H54 (cell line): ENCODE measurements at places on chromosomes 2 and 18.

- DNase-seq: no peak
Measured at GRCh38 chr2:69931832-69932595, 17.1 kb downstream of the MXD1 start.

GRCh38 chr18:48947092-48947491 is 3.7 kb downstream of the SMAD7 start:
- no peak for DNase-seq

DNA sequence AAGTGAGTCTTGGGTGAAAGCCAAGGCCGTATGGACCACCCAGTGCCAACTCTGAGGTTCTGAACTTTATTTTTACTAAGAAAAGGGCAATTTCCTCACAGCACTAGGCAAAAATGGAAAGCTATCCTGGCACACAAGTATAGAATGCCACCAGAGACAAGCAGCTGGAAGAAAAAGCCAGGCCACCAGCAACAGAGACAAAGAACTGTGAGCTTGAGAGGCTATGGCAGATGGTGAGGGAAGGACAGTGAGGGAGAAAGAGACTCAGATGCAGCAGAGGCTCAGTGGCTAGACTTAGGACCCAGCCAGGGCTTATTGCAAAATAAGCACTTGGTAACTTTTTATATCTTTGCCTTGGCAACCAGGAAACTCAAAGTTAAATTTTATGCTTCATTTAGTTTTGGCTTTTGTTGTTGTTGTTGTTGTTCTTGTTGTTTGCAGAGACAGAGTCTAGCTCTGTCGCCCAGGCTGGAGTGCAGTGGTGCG is 78.0 kb upstream of the BZW1 start:
- DNase-seq: no peak

GRCh38 chr2:168116448-168116847 is 130.9 kb downstream of the STK39 start:
- DNase-seq: no peak

DNA sequence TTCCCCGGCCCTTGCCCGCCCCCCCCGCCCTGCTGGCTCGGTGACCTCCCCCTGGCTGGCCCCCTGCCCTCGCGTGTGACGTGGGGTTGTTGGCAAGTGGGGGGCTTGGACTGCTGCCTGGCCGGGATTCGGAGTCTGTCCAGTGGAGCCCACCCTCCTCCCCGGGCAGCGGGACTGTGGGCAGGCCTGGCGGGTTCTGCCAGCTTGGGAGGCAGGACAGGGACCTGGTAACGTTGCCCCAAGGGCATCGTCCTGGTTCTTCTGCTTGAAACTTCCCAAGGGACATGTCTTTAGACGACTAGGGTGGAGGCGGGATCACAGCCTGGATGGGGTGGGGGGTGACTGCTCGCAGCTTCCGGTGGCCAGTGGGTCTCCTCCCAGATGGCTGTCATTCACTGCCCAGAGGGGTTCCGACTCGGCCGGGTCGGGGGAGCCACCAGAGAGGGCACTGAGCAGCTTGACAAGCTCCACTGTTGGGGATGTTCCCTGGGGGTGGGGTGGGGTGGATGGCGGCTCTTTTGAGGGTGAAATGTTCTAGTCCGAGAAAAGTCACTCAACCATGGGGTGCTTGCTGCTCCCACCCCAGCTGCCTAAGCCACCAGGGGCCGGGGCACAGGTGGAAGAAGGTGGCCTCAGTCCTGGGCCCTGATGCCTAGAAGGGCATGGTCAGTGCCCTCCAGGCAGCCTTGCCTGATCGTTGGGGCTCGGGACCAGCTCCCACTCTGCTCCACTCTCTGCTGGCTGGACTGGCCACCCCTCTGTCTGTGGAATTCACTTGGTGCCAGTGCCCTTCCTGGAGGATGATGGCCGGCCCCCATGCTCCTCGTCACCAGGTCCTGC is 4.3 kb upstream of the HS6ST1 start:
- no peak for DNase-seq

DNA sequence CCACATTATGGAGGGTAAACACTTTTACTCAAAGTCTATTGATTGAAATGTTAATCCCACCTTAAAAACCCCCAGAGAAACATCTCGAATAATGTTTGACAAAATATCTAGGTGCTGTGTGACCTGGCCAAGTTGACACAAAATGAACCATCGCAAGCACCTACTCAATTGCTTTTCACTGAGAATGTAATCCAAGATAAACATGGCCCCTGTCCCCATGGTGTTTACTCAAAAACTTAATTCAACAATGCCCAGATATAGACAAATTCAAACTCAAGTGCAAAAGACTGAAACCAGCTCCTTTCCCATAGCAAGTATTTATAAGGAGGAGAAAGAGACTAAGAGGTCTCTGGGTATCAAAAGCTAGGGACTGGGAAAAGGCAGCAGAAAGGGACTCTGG is 15.0 kb upstream of the ACMSD start:
- no peak for DNase-seq

GRCh38 chr18:38552732-38553321 is 987.2 kb upstream of the CELF4 start:
- DNase-seq: no peak

DNA sequence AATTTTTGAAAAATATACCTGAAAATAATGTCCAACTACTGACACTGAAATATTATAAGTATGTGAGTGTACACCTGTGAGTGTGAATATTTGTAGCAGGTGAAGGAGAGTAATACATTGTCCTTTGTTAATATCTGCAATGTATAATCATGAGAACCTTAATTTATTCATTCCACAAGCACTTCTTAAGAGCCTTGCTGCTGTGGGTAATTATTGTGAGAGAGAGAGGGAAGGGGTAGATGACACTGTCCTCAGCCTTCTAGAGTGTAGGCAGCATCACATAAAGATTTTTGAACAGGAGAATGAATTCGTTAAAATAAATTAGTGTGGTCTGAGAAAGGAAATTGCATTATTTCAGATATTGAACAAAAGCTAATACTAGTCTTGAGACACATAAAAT is 157.2 kb downstream of the MAP2 start:
- no peak for DNase-seq

GRCh38 chr2:129829588-129829987 is 149.9 kb upstream of the RAB6C start:
- no peak for DNase-seq

DNA sequence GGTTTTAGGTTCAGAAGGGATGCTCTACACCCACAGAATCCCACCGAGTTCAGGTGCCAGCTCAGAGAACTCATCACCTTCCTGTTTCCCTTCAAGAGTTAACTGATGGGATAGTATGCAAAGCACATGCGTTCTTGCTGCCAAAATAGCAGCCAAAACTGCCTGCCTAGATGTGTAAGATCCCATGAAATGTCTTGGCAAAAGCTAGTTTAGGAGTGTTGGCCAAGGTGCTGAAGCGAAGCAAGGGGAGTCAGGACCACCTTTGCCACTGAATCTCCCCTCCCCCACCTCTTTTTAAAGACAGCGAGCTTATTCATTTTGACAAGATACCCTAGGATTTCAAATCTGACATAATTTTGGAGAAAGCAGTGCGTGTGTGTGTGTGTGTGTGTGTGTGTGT is 2.1 kb downstream of the DOCK10 start:
- DNase-seq: no peak

DNA sequence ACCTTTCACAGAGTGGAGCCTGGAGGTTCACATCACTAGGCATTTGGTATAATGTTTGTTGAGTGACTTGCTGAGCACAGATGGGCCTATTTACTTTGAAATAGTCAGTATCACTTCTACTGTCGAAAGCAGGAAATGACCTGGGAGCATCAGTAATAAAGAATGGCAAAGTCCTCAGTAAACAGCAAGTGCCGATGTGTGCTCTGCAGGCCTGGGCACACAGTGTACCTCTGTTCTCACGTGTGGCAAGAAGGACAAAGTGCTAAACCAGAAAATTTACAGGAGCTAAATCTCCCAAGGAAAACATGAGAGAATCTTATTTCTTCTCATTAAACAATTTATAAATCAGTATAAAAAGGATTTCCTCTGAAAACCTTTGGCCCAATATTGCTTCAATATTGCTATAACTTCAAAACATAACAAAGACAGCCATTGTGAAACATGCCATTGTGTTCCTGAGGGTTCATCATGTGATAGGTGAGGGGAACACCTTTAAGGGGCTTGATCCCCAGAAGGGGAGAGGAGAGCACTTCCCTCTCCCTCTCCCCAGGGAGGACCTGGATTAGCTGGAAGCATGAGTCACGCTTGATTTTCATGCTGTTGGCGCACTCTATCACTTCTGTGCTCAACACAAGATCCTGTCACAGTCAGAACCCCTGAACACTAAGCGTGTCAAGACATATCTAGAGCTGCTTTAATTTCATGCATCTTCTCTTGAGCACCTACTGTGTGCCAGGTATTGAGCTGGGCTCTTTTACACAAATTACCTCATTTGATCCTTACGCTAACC is 131.5 kb upstream of the SMAD2 start:
- DNase-seq: no peak

DNA sequence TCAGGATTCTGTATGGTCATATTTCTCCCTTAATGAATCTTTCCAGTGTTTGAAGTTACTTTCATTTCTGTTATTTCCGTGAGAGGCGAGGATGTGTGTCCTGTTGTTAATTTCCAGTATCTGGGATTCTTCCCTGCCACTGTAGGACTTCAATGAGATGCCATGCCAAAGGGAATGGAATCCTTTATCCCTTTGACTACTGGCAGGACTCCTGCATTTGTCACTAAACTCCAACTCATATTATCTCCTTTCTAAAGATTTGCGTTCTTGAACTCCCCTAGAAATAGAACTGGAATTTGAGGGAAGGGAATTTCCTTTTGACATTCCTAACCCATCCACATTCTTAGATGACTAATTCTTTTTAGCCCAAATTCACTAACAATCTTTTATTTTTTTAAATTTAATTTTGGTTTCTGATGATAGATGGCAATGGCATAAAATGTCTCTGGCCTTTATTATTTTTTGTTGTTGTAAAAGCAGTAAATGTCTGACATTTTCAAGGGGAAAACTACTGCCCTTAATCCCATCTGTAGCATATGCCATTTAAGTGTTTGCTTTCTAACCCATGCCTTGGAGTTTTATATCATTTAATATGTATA is 87.8 kb upstream of the EML6 start:
- DNase-seq: no peak

GRCh38 chr2:20465716-20466394 is 19.0 kb downstream of the RHOB start:
- no peak for DNase-seq

DNA sequence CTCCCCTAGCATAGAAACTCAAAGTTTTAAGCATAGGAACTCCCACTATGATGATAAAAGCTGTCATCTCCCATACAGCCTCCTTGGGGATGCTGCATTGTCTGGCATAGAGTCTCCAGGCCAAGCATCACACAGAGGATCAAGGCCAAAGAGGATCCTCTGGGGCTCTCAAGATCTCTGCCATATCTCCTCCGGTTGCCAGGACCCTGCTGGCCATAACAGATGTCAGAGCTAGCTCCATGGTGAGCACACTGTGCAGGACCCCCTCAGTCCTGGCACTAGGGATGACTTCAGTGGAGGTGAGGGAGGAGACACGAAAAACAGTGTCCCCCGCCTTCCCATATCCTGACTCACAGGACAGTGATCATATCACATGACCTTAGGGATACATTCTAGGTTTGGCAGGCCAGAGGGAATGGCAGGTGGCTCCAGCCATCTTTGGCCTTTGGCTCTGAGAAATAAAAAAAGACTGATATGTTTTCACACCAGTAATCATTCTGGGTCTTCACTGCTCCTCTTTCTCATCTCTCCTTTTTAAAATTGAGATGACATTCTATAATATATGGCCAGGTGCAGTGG is 235.0 kb downstream of the MYCN start:
- no peak for DNase-seq

- DNase-seq: no peak
Measured at GRCh38 chr2:108787216-108787541, 608 bp downstream of the CCDC138 start.

- DNase-seq: no peak
Measured at GRCh38 chr2:31529256-31529655, 51.5 kb downstream of the SRD5A2 start.

DNA sequence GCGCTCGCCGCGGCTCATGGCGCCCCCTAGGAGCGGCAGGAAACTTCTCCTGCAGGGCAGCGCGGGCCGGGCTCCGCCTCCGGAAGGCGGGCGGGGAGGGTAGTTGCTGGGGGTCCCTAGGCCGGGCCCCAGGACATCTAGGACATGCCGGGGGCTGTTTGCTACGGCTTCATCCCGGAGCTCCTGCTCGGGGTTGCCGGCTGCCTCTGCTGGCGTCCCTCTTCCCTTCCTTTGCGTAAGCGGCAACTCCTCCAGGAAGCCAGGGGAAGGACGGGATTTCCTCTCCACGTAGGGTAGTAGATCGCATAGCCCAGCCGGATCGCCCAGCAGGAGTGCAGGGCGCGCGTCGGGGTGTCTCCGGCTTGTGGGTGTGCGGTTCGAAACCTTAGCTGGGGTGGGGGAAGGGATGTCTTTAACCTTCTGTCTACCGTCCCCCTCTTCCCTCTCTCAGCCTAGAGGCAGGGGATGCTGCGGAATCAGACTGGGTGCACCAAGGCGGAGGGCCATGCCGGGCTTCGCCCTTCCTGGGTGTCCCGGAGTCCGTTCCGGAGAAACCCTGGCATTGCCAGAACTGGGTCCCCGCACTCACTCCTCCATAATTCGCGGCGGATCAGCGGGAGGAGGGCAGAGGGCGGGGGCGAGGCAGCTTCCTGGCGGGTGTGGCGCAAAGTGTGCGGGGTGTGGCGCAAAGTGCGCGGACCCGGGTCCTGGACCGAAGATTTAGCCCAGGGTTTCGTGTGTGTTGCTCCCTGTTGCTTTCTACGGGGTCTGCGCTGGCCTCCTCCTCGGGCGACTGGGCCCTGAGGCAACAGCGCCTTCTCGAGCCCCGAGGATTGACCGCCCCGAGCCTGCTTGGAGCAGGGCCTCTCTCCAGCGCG is 12.2 kb upstream of the SKOR2 start:
- peak; percentile 71 for DNase-seq

DNA sequence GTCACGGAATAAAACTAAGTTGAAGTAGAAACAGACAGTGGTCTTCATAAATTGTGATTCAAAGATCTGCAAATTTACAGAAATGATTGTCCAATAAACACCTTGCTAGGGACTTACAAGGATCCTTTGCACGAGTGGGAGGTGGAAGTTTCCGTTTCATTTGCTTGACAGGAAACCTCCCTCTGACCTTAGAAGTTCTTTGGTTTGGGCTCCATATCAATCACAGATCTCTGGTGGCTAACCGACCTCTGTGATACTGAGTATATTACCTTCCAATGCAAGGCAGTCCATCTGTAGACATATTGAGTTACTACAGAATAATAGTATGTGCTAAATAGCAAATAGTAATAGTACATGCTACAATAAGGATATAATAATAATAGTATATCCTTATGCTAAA is 33.7 kb upstream of the RNF152 start:
- no peak for DNase-seq

GRCh38 chr2:74440378-74441169 is 1.2 kb downstream of the RTKN start:
- DNase-seq: peak; percentile 98

DNA sequence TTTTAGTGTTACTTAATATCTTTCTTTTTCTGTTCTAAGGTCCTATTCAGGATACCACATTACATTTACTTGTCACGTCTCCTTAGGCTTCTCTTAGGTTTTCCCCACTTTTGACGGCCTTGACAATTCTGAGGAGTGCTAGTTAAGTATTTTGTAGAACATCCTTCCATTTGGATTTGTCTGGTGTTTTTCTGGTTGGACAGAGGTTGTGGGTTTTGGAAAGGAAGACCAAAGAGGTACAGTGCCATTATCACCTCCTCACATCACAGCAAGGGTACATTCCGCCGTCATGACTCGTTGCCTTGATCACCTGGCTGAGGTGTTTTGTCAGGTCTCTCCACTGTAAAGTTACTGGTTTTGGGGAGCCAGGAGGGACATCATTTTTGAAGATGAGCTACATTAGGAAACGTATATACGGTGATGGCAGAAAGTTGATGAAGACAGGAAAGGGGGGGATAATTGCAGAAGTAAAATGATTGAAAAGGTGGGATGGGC is 88.4 kb upstream of the TMEM247 start:
- DNase-seq: no peak
